Esophagus mucosa (tissue), 1 donor: ENCODE measurements at places on chromosomes 7 and 10.
A peak's percentile ranks its signal among the peaks of the same experiment; 100 is the strongest.

GRCh38 chr7:25859412-25860274 lies 292.4 kb upstream of the NFE2L3 start:
- ATAC-seq: no peak

GRCh38 chr7:36019538-36019937 lies 133.5 kb upstream of the EEPD1 start:
- no peak for ATAC-seq

- ATAC-seq: peak; percentile 76
Observed at GRCh38 chr7:138008588-138009349, 6.9 kb upstream of the CREB3L2 start.

DNA sequence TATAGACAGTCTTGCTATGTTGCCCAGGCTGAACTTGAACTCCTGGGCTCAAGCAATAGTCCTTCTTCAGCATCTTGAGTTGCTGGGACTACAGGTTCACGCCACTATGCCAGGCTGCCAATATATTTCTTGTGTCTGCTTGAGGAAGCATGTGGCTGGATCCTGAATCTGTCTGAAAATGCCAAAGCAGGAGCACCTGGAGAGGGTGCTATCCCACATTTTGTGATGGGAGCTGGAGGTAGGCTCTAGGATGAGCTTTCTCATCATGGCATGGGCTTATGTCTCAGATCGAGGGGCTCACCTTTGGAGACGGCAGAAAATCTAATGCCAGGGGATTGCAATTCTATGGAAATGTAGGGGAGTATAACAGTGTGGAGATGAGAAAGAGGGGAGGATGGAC lies 744.2 kb downstream of the GRID1 start:
- no peak for ATAC-seq

DNA sequence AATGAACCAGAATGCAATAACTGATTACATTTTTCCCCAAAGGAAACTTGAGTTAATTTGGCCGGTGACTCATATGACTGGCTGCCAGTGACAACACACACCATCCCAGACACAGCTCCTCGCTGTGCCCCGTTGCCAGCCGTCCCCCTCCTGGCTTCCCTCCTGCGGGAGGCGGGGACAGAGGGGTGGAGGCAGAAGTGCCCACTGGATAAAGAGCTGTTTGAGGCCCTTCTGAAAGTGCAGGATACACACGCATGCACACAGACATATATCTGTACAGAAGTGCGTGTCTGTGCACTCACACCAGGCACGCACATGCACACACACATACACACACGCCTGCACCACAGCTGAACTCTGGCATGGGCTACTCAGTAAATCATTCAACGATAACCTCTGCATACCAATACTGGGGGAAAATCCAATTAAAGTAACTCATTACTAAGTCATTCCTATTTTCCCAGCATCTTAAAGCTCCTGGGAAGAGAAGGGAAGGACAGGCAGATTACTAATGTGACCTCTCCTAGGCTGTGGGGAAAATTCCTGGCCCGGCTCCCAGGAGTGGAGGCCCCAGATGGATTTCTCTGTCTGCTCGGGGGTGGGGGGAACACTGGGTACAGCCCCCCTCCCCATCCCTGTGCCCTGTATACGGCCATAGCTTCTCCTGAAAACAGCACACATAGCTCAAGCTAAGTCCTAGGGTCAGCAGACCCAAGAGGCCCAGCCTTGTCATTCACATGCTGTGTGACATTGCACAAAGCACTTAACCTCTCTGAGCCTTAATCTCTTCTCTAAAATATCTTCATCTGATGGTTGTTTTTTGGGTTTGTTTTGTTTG lies 52.3 kb upstream of the MYL10 start:
- peak; percentile 72 for ATAC-seq

- ATAC-seq: no peak
Observed at GRCh38 chr10:132346806-132347205, 14.8 kb downstream of the LRRC27 start.

DNA sequence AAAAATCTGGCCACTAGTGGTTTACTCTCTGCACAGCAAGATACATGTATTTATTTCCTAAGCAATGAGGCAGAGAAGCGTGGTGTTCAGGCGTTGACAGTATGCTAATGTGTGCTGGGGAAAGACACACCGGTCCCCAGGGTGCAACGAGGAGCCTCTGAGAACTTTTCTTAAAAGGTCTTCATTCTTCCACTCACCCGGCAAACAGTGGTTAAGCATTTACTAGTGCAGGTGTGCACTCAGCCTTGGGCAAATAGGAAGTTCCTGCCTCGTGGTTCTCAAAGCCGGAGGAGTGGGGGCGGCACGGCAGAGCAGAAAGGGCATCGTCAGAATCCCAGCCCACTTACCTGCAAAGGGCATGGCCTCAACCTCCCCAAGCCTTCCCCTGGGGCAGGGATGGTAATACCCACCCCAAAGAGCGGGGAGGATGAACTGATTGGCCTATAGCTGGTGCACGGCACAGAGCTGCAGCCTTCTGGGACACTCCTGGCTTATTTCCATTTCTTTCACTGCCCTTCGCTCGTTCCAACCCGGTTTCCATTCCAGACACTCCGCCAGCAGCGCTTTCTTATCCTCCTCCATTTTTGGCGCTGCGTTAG lies 184.3 kb upstream of the CTBP2 start:
- no peak for ATAC-seq

DNA sequence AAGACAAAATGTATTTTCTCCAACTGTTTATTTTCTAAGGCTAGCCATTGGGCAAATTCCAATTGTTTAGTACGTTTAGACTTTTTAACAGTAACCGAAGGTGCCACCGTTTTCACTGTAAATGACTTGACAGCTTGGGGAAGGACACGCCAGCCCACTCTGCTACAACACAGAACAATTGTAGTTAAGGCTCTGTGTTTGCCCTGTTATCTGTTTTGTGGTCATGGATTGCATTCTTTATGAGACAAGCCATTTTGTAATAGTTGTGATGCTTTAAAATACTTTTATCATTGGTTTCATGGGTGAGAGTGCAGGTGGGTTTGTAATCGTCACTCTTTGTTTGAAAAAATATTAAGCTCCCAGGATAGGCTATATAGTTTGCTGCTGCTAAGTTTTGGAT lies 6.6 kb upstream of the PITRM1 start:
- no peak for ATAC-seq
